GM12865 (cell line): ENCODE measurements at places on chromosomes 3 and 15.

DNA sequence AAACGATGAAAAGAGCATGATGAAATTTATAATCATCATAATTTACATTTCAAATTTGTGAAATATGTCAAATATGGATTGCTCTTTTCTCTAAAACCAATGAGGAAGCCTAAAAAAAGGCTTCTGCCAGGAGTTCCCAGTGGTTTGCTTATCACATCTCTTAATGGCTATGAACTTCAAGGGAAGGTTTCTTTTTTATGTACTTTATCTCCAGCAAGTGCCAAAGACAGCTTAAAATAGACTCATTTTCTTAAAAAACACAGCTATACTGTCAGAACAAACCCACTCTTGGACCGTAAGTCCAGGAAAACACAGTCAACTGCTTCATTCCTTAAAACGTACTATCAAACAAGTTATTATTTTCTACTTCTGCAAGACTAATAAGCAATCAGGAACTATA is 80.2 kb downstream of the DLG1 start:
- DNase-seq = no peak

DNA sequence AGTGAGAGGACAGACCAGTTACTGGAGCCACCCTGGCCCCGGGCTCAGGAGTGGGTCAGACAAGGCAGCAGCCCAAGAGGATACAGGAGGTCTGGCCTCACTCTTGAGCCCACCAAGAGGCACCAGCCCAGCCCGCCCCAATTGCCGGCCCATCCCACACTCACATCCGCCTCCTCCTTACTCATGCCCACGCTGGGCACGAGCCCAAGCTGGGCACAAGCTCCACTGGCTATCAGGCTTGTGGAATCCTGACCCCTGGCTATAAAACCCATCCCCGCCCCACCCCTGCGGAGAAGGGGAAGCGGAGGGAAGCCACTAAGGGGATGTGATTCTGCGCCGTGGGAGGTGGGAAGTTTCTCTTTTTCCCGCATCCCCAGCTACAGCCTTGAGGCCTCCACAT is 25.9 kb downstream of the ADCY5 start:
- no peak for DNase-seq

DNA sequence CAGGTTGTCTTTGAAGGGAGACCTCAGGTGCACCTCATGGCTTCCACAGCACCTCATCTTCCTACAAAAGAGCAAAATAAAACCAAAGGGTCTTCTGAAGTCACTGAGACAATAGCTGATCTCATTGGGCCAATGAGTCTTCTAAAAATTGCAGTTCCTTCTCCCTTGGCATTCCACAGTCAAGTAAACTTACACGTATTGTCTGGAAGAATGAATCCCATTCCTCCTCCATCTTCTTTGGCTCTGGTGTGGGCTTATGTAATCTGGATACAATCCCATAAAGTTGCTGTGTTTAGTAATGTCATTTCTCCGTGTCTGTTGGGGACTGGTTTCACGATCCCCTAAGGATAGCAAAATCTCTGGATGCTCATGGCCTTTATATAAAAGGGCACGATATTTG is 85.5 kb upstream of the CGNL1 start:
- no peak for DNase-seq

DNA sequence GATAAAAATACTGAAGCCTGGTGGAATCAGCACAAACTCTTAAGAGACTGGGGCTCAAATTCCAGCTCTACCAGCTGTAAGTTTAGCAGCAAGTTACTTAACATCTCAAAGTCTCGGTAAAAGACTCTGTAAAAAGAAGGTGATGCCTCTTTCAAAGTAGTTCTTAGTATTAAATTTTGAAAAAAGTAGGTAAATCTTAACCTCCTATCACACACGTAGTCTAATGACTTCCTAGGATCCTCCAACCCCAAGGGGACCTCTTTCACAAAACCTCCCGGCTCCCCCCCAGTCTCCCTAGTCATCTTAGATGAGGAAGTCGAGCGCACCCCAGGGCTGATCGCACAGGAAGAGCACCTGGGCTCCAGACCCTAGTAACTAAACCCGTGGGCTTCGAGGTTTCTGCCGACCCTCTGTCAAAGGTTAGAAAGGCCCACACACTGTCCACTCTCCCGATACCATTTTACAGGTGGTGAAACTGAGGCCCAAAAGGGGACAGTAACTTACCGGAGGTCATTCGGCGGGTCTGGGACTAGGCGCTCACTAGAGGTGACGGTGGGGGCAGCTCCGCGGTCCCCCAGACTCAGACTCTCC is 427 bp downstream of the MBD4 start:
- peak; percentile 71 for DNase-seq

- DNase-seq = no peak
These were observed 18.2 kb upstream of the ACOX2 start for GRCh38 chr3:58555203-58555602.

GRCh38 chr3:9248522-9249271 is 749 bp downstream of the SRGAP3 start:
- DNase-seq = no peak

GRCh38 chr3:67884345-67884744 is 229.9 kb upstream of the SUCLG2 start:
- no peak for DNase-seq

DNA sequence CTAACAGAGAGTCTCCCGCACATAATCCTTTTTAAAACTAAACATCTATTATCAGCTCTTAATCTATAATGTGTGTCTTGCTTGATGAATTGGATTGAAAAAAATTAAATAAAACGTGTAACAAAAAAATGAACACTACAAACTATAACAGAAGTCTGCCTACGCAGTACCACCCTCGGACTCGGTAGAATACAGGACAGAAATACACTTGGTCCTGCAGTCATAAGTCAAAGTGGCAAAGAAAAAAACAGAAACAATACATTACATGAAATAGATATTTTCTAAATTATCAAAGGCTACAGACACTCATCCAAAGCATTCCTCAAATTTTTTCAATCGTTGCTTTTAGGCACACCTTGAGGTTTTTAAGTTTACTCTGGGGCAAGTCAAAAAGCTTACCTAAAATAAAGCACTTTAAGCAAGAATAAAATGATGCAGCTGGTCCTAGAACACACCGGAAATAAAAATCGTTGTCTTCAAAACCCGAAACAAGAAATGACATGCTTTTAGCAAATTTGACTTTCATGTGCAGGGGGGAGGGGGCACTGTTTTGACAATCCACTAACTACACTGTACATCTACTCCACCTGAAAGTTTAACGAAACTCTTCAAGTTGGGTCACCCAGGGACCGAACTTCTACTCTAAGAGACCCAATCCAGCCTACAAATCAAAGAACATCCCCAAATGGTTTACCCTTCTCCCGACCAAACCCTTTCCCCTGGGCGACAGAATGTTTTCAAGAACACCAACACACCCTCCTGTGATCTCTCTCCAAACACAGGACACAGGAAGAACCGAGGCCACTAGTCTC is 1.3 kb downstream of the ADAM10 start:
- peak; percentile 70 for DNase-seq

- DNase-seq = peak; percentile 23
These were observed 176.5 kb downstream of the THSD4 start for GRCh38 chr15:71291723-71292122.

DNA sequence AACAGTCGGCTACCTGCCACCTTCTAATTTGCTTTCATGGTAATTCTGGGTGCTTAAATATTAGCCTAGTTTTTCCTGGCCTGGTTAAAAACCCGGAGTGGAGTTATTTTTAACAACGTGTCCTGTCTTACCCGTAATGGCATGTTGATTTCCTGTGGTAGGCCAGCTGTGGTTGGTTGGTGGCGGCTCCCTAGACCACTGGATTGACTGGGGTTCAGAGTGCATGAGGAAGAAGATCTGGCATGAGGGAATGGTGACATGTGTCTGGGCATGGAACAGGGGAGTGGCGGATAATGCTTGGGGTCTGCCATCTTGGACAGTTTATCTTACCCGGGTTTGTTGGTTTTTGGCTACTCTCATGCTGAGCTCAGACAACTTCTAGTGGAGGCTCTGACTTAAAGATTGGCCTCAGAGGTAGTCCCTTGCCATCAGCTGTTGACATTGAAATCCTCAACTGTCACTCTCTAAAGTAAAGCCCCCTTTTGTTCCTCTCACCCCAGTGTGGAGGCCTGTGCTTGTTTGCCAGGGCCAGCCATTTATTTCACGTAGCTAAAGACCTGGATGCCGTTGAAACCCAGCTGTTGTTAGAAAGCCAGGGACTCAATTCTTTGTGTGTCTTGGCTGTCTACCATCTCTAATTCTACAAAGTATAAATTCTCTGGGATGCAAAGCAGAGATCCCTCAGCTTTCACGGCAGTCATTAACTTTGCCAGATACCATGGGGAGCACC is 81.6 kb downstream of the DNASE1L3 start:
- DNase-seq = no peak

- DNase-seq = no peak
These were observed 777 bp downstream of the LOXL1 start for GRCh38 chr15:73927003-73927475.

DNA sequence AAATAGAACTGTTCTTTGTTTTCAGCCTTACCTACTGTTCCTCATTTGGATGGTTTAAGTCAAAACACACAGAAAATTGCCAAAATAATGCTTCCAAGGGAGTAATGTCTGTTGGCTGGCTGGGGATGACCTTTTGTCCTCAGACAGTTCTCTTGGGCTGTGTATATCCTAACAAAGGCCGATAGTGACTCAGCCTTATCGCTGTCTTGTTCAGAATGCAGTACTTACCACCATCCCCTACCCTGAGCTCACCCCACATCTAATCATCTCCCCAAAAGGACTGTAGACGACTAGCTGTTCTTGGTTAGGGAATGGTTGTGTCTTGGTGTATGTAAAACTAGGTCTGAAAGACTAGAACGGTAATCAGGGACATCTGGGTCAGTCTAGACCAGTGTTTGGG is 35.0 kb downstream of the RAB11A start:
- DNase-seq = no peak

GRCh38 chr15:85044251-85044853 is 62.7 kb downstream of the PDE8A start:
- peak; percentile 73 for DNase-seq

- no peak for DNase-seq
These were observed 887.4 kb upstream of the CFAP20DC start for GRCh38 chr3:59937201-59937600.

DNA sequence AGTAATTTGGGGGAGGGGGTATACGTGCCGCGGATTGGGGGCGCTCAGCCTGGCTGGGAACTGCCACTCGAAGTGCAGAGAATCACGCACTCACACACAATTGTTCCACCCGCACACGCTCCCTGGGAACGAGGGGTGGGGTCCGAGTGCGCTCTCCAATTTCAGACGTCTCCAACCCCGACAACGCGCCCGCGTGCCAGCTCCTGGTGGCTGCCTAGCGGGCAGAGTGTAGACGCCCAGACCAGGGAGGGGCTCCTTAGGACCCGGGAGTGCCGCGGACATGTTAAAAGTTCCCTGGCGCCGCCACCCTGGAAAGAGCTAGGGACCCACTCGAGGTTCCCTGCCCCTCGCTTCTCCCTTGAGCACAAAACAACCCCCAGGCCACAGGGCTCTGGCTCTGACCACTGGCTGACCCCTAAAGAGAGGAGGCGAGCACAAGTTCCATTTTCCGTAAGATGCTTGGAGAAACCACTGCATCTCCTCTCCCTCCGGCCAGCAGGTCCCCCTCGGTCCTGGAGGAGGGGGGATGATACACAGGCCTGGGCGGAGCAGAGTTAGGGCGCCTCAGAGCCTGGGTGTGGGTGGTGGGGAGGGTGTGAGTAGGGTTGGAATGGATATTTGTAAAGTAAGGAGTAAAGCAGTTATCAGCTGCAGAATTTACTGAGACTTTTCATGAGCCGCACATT is 894 bp upstream of the ANKRD63 start:
- no peak for DNase-seq

GRCh38 chr3:171614318-171614921 is 154.2 kb upstream of the TNIK start:
- DNase-seq = peak; percentile 49

DNA sequence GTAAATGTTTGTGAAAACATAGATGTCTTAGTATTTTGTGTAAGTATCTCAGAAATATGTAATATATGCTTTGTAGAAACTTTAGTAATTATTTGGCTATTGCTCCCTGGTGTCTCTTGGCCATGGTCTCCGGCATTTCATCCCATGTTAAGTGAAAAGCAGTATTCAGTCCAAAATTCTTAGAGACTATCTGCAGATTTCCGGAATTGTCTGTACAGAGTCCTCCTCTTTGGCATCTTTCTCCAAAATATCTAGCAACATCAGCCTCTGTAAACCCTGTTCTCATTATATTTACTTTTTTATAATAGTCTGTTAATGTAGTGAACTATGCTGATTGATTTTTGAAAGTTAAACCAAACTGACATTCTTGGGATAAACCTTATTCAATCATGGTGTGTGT is 352.7 kb downstream of the ARPP21 start:
- no peak for DNase-seq

GRCh38 chr3:195248281-195248680 is 22.7 kb downstream of the XXYLT1 start:
- DNase-seq = no peak

GRCh38 chr15:36301947-36302346 is 277.5 kb upstream of the CDIN1 start:
- no peak for DNase-seq

- DNase-seq = no peak
These were observed 707.2 kb downstream of the NTRK3 start for GRCh38 chr15:87549296-87549695.

GRCh38 chr15:100926971-100927756 is 8.0 kb downstream of the LRRK1 start:
- peak; percentile 51 for DNase-seq

GRCh38 chr15:33086500-33087121 is 107.9 kb downstream of the FMN1 start:
- DNase-seq = peak; percentile 51

DNA sequence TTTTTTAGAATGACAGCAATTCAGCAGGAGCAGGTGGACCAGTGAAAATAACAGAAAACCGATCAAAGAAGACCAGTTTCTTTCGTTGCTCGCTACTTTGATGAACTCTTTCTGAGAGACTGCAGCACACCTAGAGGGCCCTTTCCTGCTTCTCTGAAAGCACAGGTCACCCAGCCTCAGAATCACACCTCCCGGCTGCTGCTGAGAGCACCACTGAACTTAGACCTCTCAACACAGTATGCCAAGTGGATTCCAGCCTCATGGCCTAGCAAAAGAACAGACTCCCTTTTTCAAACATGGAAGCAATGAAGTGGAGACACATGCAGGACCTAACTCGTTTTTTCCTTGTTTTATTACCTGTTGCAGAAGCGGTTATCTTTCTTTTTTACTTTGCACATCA is 13.9 kb upstream of the APH1B start:
- no peak for DNase-seq

DNA sequence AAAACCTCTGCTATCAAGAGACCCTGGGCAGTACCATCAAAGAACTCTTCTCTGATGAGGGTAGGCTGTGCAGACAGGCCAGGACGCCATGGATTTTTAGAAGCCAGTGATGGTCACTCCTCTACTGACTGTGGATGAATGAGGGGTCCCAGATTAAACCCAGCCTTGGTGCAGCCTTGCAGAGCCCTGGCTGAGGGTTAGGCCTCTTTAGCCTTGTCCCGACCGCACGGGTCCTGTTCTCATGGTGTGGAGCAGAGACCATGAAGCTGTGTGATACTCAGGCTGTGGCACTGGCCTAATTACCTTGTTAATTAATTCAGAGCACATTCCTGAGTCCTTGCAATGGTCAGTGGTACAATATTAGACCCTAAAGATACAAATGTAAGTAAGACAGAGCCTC is 71.7 kb downstream of the FBN1 start:
- no peak for DNase-seq
